ENCODE measurements at places on chromosomes 16 and 17. TPM values are rescaled to one million over a fixed set of nuclear protein-coding genes. Genes with fewer than 3 reads are reported as not detected.

- no peak for DNase-seq
- H3K27me3 ChIP-seq: peaks cover 79% of the 10 kb centered on the region
- peaks cover 38% of the 10 kb centered on the region for H3K4me1 ChIP-seq
- H3K4me3 ChIP-seq: peak overlapping the region; percentile 46
- no peak overlapping the region for H3K27ac ChIP-seq
- peaks cover 43% of the 10 kb centered on the region for H3K36me3 ChIP-seq
Measured at GRCh38 chr17:64781014-64781756, 119.1 kb upstream of the SMURF2 start.

Gene ZSCAN10
- total RNA-seq: not detected

DNA sequence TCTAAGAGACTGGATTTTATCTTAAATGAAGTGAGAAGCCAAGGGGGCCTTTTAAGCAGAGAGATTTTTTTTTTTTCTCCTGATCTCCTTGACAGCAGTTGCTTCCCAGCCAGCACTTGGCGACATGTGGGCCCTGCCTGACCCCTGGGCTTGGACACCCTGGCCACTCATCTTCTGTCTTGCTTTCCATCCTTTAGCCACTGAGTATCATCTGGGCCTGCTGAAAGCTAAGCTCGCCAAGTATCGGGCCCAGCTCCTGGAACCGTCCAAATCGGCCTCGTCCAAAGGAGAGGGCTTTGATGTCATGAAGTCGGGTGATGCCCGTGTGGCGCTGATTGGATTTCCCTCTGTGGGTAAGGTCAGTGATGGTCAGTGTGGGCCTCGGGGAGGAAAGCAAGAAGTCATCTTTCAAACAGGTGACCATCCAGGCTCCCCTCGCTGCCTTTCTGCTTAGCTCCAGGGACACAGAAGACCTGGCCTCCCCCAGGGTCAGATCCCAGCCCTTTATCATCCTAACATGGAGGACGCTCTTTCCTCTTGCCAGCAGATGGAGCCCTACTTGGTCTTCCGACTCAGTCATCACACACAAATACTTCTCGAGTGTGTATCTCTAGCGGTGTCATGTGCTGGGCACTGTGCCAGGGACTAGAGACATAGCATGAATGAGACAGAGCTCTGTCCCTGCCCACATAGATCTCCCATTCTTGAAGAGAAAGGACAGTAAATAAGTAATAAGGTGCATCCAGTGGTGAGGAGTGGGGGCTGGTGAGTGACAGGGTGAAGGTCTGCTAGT lies 6.1 kb downstream of the DRG2 start:
- H3K36me3 ChIP-seq: peaks cover 74% of the 10 kb centered on the region
- H3K27ac ChIP-seq: no peak overlapping the region
- no peaks in the 10 kb centered on the region for H3K27me3 ChIP-seq
- H3K4me3 ChIP-seq: no peak overlapping the region
- no peak for DNase-seq
- H3K4me1 ChIP-seq: peaks cover 3% of the 10 kb centered on the region

- no peak for DNase-seq
- no peak overlapping the region for H3K4me3 ChIP-seq
- H3K27ac ChIP-seq: peak overlapping the region; percentile 72
- peaks cover 50% of the 10 kb centered on the region for H3K4me1 ChIP-seq
- H3K36me3 ChIP-seq: no peaks in the 10 kb centered on the region
- H3K27me3 ChIP-seq: no peaks in the 10 kb centered on the region
Measured at GRCh38 chr16:48561960-48562393, 48.0 kb downstream of the N4BP1 start.

GRCh38 chr16:64304396-64304795 lies 817.5 kb downstream of the CDH11 start:
- H3K4me3 ChIP-seq: no peak overlapping the region

Gene C16orf89
- 23.4 TPM for total RNA-seq

Gene SLC9A5
- total RNA-seq: 0.59 TPM

Measured in tibial nerve (tissue), 4 donors.